ENCODE measurements at places on chromosomes 3 and 15. TPM values are rescaled to one million over a fixed set of nuclear protein-coding genes. Genes with fewer than 3 reads are reported as not detected.

GRCh38 chr3:123276346-123277006 lies 74.7 kb downstream of the SEC22A start:
- DNase-seq = no peak

DNA sequence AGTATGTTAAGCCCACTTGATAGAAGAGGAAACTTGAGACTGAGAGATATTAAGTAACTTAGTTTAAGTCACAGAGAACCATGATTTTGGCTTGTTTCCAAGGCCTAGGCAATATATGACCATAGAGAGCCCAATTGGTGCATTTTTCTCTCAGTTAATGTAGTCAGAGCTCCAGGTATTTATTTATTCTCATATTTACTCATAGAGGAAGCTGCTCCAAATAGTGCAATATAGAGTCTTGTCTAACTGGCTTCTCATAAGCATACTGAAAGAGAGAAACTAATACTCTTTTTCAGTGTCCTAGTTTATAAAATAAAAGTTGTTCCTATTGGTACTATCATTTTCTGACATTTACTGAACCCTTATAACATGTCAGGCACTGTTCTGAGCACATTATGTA lies 15.2 kb downstream of the TRNT1 start:
- no peak for DNase-seq

DNA sequence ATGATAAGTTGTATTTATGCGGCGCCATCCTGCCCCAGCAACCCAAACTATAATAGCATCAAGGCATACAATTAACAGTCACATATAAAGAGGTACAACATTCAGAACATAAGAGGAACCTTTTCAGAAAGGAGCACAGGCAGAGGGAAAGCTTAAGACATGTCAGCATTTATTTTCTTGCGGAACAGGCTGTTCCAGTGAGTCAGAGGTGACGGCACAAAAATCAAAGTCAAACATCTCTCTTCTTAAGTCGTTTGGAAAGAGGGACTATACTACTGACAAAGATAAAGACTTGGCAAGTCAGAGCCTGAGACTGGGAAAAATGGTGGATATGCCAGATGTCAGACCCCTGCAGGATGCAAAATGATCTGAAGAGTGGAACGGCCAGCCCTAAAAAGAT lies 128.4 kb downstream of the CTNNB1 start:
- DNase-seq = no peak

DNA sequence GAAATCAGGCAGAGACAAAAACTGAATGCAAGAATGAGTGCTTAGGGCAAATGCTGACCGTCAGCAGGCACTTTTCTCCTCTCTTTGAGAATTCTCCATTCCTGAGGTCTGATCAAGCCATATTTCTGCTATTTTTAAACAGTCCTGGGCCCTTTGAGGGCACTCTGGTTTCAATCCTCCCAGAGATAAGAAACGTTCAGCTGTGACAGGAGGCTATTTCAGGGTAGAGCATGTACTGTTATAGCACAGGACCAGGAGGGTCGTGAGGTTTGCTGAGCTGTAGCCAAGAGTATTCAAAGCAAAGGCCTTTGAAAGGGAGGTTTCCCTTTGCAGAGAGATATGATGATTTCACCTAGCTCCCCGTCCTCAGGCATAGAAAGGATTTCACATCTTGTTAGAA lies 39.6 kb upstream of the PDZRN3 start:
- no peak for DNase-seq

- no peak for DNase-seq
Measured at GRCh38 chr3:55066551-55067047, 138.7 kb upstream of the LRTM1 start.

GRCh38 chr3:38257583-38257982 lies 8.0 kb upstream of the SLC22A13 start:
- no peak for DNase-seq

DNA sequence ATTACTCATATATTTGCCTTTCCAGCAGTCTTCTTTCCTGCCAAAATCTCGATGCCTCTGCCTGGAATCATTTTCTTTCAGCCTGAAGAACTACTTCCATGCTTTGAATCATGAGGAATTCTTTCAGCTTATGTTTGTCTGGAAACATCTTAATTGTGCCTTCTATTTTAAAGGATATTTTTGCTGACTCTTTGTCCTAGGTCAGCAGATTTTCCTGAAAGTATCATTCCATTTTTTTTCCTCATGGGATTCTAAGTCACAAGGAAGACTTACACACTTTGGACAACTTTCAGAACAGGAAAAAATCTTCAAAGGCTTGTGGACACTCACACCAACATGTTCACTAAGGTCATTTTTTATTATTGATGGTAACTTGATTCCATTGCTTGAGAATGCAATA lies 10.1 kb downstream of the PRR23E start:
- DNase-seq = no peak

GRCh38 chr3:102904629-102905028 lies 469.8 kb downstream of the ZPLD1 start:
- no peak for DNase-seq

DNA sequence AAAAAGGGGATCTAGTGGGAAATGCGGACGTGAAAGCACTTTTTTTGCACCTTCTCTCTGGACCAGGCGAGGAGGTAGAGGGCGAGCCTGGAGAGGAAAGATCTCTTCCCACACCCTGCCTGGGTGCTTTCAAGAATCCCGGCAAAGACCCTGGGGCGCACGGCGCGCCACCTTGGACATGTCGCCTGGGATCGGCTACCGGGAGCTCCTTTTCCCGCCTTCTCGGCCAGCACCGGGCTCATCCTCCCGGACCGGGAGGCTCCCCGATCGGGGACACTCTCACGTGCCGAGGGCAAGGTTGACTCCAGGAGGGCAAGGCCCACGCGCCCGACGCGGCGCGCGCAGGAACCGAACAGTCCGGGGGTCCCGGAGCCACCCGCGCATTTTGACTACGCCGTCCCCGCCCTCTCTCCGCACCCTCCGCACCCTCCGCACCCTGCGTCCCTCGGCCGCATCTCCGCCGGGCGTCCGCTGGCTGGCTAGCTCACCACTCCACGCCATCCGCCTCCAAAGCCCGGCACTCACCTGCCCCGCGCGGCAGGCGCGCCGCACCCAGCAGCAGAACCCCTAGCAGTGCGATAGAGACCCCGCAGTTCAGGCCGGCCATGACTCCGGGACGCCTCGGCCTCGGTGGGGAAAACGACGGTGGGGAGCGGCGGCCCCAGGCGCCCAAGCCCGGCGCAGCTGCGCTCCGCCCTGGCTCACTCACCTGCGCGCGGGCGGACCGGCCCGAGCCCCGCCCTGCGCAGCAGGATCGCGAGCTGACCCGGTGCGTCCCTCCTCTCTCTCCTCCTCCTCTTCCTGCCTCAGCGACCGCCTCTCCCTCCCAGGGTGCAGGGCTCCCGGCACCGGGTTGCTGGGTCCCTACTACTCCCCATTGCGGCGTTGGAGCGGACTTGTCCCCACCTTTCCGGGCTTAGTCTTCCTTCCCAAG lies at the start of gene CDCP1:
Gene CDCP1, minus strand, starts transcription at position 698 of the 934 bp plus-strand sequence. Its CDS starts 91 bp downstream, at position 607.
- DNase-seq = peak; percentile 35

DNA sequence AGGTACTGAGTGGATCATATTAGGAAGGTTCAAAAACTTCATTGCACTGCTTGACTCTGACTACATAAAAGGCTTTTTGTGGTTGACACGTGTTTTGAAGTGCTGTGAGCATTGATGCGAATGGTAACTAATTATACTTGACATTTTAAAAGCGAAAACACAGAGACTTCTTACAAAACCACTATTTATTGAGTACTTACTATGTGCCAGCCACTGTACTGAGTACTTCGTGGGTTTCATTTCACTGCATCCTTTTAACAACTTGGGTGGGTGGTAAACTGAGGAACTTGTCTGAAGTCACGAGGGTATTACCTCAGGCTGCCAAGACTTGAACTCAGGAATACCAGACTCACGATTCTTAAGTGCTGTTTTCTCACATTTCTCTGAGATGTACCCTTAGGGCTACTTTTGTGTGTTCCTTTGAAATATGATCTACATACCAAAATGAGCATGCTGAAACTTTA lies 45.3 kb upstream of the PPP4R2 start:
- DNase-seq = no peak

DNA sequence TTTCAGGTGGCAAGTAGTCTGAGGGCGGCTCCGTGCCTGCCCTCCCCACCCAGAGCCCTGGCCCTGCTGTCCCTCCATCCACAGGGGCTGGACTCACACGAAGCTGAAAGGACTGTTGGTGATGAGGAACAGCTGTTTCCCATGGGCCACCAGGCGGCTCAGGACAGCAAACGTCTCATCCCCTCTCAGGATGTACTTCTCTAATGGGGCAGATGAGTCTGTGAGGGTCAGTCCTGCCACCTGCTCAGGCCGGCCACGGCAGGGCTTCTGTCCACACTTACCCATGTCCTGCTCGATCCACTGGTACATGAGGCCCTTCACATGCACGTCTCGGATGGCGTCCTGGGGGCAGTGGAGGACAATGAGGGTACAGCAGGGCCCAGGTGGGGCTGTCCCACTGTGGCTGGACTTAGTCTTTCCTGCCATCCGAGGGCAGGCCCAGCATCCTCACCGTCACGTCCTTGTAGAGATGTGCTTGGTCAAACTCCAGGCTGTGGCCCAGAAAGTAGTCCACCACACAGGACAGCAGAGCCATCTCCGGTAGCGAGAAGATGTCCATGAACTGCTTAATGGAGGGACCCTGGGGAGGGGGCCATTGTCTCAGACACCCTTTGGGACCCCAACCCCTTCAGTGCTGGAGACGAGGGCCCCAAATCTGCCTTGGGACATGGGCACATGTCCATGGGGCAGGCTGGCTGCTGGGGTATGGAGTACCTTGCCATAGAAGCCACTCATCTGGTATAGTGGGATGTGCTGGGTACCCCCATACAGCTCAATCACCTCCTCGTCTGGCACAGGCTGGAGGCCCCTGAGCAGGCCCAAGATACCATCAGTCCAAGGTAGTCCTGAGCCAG lies 5.7 kb downstream of the NT5DC2 start:
- peak; percentile 29 for DNase-seq

GRCh38 chr15:74193299-74193718 lies 9.3 kb downstream of the STRA6 start:
- DNase-seq = no peak

DNA sequence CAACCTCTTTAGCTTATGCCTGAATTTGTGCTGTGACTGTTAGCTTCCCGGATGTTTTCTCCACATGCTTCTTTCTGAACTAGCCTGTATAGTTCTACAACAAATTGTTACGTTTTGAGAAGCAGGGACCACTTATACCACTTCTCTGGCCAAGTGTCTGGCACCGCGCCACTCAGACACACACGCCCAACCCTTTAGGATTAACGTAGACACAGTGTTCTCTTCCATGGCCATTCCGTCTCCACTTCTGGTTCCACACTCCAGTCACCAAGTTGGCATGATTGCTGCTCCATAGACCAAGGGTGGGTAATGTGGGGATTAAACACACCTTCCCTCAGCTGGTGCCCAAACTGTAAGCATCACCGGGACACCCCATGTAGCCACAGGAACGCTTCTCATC lies 755 bp upstream of the TMEM108 start:
- DNase-seq = no peak

DNA sequence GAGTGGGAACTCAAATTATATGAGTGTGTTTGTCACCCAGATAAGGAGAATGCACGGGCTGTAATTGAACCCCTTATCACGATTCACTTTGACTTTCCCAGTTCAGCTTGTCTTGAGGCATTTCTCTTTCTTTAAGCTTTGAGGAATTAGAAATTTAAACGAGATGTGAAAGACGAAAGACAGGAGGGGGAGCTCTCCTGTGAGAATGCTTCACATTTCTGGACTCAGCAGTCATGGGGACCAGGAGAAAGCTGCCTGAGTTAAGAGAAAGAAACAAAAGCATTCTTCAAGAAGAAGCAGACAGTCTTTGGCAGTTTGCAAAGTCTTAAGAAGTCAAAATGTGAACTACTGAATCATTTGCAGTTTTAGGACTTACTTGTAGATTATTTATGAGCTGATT lies 205.6 kb downstream of the NECTIN3 start:
- no peak for DNase-seq

DNA sequence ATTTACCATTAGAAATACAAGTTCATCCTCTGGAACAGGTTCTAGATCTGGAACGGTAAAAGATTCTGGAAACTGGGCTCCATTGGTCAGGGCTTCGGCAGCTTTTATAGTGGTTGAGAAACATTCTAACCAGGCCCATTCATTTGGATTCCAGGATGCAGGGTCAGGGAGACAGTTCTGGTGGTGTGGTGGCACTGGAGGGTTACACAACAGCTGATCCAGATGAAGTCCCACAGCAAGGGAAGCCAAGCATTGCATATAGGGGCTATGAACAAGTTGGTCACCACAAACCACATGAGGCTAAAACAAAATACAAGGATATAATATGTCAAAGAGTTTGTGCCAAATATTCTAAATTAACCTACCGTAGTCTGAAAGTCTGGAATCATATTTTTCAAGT lies 43.0 kb downstream of the FBXL22 start:
- no peak for DNase-seq

DNA sequence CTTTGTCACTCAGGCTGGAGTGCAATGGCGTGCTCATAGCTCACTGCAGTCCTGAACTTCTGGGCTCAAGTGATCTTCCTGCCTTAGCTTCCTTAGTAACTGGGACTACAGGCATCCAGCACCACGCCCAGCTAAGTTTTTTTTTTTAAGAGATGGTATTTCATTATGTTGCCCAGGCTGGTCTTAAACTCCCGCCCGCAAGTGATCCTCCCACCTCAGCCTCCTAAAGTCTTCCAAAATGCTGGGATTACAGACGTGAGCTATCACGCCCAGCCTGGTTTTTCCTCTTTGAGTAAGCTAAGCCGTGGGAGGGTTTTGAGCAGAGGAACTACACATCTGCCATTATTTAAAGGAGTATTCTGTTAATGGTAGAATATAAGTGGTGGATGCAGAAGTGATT lies 7.4 kb upstream of the LRRFIP2 start:
- DNase-seq = no peak

DNA sequence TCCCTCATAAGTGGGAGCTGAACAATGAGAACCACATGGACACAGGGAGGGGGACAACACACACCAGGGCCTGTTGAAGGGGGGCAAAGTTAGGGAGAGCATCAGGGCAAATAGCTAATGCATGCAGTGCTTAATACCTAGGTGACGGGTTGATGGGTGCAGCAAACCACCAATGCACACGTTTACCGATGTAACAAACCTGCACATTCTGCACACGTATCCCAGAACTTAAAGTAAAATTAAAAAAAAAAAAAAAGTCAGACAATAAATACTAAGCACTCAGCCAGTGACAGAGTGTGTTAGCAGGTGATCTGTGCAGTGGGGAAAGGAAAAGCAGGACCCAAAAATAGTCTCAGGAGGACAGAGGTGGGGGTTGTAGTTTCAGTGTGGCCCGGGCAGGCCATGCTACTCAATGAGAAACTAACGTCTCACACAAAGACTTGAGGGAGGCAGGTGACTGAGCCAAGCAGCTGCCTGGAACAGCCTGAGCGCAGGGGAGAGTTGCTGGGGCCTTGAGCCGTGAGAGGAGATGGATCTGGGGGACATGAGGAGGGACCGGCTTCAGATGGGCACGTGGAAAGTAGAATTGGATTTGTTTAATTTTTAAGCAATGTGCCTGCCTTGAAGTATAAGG lies 18.4 kb downstream of the ANKDD1A start:
- no peak for DNase-seq

- DNase-seq = no peak
Measured at GRCh38 chr3:179671747-179672242, 19.0 kb downstream of the USP13 start.

CPNE9 gene
- not detected for total RNA-seq

NME9 gene
- 0.59 TPM for total RNA-seq

IL5RA gene
- 0.17 TPM for total RNA-seq

DPPA2 gene
- not detected for total RNA-seq

NUP210 gene
- 3.9 TPM for total RNA-seq

GRIP2 gene
- total RNA-seq = 37.0 TPM

Measured in left ventricle myocardium superior (tissue), 1 donor.